ENCODE measurements at places on chromosomes 3 and 15.

DNA sequence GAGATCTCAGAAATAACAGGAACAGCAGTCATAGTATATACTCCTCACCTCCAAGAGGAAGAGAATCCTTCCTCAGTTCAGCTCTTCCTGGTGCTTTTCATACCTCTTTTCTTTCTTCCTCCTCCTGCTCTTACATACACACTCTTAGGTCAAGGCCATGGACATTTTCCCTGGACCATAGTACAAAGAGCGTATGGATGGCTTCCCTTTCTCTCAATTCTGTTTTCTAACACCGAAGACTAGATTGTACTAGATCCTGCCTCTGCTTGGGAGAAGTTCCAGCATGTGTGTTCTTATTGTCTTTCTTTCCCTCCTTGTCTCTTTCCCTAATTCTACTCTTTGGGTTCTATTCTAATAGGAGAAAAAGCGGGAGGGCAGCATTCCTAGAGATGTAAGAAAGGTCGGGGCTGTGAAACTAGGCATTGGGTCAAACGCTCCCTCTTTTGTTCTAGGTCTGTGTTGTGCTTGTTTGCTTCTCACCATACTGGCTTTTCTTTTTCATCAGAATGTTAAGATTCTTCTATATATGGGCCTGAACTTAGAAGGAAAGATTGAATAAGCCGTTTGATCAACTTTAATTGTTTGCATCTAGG, 77.4 kb downstream of the VPS8 start:
- no peak overlapping the region for H3K4me3 ChIP-seq
- DNase-seq = no peak
- H3K36me3 ChIP-seq = no peaks in the 10 kb centered on the region
- H3K27me3 ChIP-seq = no peaks in the 10 kb centered on the region
- no peak overlapping the region for H3K27ac ChIP-seq

DNA sequence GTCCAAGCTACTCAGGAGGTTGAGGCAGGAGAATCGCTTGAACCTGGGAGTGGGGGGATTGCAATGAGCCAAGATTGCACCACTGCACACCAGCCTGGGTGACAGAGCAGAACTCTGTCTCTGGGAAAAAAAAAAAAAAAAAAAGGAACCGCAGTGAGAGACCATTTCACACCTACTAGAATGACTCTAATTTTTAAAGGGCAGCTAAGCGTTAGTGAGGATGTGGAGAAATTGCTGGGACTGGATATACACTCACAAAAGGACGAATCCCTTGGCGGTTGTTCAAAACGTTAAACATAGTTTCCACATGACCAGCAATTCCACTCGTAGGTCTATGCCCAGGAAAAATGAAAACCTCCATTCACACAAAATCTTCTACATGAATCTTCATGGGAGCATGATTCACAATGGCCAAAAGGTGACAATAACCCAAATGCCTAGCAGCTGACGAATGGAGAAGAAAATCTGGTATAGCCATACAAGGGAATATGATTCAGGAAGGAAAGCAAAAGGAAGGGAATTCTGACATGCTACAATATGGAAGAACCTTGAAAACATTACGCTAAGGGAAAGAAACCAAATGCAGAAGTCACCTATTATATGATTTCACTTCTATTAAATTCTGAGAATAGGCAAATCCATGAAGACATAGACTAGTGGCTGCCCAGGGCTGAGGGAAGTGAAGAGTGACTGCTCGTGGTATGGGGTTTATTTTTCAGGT, 127.0 kb downstream of the CHSY1 start:
- DNase-seq = no peak
- H3K27me3 ChIP-seq = no peaks in the 10 kb centered on the region
- peaks cover 24% of the 10 kb centered on the region for H3K4me1 ChIP-seq
- no peak overlapping the region for H3K4me3 ChIP-seq
- H3K36me3 ChIP-seq = no peaks in the 10 kb centered on the region
- no peak overlapping the region for H3K27ac ChIP-seq

GRCh38 chr3:112247350-112247749, 46.7 kb downstream of the SLC9C1 start:
- H3K4me1 ChIP-seq = no peaks in the 10 kb centered on the region
- H3K27me3 ChIP-seq = no peaks in the 10 kb centered on the region
- H3K36me3 ChIP-seq = no peaks in the 10 kb centered on the region

- no peak overlapping the region for H3K4me3 ChIP-seq
- no peaks in the 10 kb centered on the region for H3K27me3 ChIP-seq
- peaks cover 14% of the 10 kb centered on the region for H3K4me1 ChIP-seq
- no peak for DNase-seq
Measured at GRCh38 chr15:64855205-64855975, 13.7 kb downstream of the PLEKHO2 start.

GRCh38 chr3:185933374-185934173, 4.2 kb downstream of the TRA2B start:
- no peak for DNase-seq
- no peaks in the 10 kb centered on the region for H3K4me1 ChIP-seq
- H3K4me3 ChIP-seq = peak overlapping the region; percentile 100
- H3K27ac ChIP-seq = no peak overlapping the region
- H3K27me3 ChIP-seq = no peaks in the 10 kb centered on the region

GRCh38 chr3:98600412-98601095, 7.1 kb upstream of the CPOX start:
- H3K4me3 ChIP-seq = no peak overlapping the region
- no peaks in the 10 kb centered on the region for H3K27me3 ChIP-seq
- no peaks in the 10 kb centered on the region for H3K4me1 ChIP-seq
- no peak for DNase-seq

GRCh38 chr15:73723191-73723590, 30.0 kb downstream of the INSYN1 start:
- no peaks in the 10 kb centered on the region for H3K4me1 ChIP-seq
- no peaks in the 10 kb centered on the region for H3K36me3 ChIP-seq
- no peak for DNase-seq
- H3K4me3 ChIP-seq = no peak overlapping the region
- no peaks in the 10 kb centered on the region for H3K27me3 ChIP-seq

GRCh38 chr3:37453393-37454389, 279.3 kb upstream of the LRRFIP2 start:
- DNase-seq = peak; percentile 25
- H3K27ac ChIP-seq = peak overlapping the region; percentile 67
- peak overlapping the region; percentile 67 for H3K4me3 ChIP-seq
- H3K27me3 ChIP-seq = no peaks in the 10 kb centered on the region

DNA sequence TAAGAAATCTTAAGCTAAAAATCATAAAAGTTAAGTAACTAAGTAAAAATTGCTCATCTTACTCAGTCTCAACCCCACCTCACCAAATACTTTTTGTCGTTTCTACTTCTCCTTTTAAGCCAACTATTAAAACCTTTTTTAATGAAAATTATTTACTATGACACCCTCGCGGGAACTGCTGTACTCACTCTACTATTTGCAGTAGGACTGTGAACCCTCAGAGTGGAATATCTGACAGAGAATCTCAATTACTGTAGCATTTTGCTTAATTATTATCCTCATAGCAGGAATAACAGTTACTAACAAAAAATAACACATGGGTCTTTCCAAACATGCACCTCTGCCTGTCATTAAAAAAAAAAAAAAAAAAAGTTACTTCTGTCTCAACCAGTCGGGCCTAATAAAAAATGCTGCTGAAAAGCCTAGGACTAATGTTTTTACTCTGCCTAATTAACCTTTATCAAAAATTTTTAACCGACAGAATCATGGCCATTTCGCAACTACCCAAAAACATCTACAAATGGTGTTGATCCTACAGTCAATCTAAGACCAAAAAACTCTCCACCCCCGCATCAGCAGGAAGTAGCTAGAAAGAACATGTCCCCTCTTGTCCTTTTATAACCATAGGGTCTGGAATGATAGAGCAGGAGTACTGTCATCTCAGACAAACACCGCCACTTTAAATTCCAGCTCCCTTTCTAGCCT, 10.2 kb downstream of the ALDH1L1 start:
- no peak overlapping the region for H3K4me3 ChIP-seq
- no peak for DNase-seq
- H3K27ac ChIP-seq = no peak overlapping the region
- H3K27me3 ChIP-seq = no peaks in the 10 kb centered on the region
- no peaks in the 10 kb centered on the region for H3K36me3 ChIP-seq

DNA sequence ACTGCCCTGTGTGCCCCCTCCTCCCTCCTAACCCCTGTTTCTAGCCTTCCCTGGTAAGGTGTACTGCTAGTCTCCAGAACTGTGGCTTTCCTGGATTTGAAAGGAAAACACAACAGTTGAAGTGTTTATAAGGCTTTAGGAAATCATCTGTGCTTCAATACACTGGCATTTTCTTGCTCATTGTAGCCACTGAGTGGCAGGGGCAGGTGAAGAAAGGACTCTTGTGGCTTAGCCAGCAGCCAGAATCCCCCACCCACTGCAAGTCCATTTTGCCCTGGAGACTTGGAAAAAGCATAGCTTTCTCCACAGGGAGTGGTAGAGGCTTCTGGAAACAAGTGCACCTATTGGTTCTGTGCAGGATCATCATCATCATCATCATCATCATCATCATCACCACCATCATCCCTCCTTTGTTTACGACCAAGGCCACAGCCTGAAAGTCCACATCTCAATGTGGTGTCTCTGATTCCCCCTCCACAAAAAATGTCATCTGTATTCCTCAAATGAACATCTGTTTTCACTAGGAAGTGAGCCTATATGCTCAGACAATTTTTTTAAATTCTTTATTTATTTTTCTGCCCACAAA, 33.4 kb downstream of the AQP9 start:
- H3K4me1 ChIP-seq = no peaks in the 10 kb centered on the region
- H3K27me3 ChIP-seq = no peaks in the 10 kb centered on the region
- no peak overlapping the region for H3K4me3 ChIP-seq
- no peak for DNase-seq

DNA sequence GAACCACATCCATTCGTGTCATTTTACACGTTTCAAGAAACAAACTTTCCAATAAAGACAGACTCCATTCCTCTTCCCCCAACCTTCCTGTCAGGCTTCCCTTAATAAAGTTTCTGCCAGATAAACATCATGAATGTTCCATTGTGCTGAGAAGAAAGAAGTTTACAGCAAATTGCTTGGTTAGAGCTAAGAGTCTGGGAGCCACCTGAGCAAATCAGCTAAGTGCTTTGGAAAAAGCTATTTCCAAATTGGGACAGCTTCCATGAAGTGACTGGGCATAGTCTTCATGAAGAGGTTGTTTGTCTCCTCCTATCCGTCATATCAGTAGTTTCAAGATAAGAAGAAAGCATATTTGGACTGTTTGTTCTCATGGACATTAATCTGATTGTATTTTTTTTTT, 77.0 kb downstream of the MAGI1 start:
- H3K27ac ChIP-seq = peak overlapping the region; percentile 64
- H3K4me3 ChIP-seq = no peak overlapping the region
- no peaks in the 10 kb centered on the region for H3K4me1 ChIP-seq
- H3K27me3 ChIP-seq = no peaks in the 10 kb centered on the region
- DNase-seq = no peak

DNA sequence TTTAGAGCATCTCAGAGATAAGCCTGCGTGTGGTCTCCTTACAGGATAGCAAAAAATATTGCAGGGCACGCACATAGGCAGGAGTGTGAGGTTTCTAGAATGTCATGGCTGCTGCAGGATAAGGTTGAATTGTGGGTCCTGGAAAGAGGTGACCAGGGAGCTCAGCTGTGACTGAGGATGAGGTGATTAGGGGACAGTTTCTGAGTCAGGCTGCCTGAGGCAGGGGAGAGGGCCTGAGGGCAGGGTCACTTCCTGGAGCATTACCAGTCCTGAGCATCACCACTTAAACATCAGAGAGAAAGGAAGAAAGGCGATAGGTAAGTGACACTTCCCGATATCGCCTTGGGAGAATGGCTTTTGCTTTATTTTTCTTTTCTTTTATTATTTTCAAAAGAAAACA, 813.8 kb downstream of the TUSC7 start:
- no peak for DNase-seq
- H3K36me3 ChIP-seq = no peaks in the 10 kb centered on the region
- H3K4me1 ChIP-seq = no peaks in the 10 kb centered on the region
- no peak overlapping the region for H3K27ac ChIP-seq
- no peak overlapping the region for H3K4me3 ChIP-seq

GRCh38 chr3:49996016-49996415, 56.1 kb downstream of the RBM6 start:
- no peaks in the 10 kb centered on the region for H3K27me3 ChIP-seq
- no peak overlapping the region for H3K27ac ChIP-seq
- H3K4me1 ChIP-seq = no peaks in the 10 kb centered on the region
- no peaks in the 10 kb centered on the region for H3K36me3 ChIP-seq
- no peak overlapping the region for H3K4me3 ChIP-seq

- peak overlapping the region; percentile 69 for H3K27ac ChIP-seq
- no peaks in the 10 kb centered on the region for H3K4me1 ChIP-seq
- no peaks in the 10 kb centered on the region for H3K36me3 ChIP-seq
- H3K4me3 ChIP-seq = no peak overlapping the region
- H3K27me3 ChIP-seq = no peaks in the 10 kb centered on the region
- peak; percentile 39 for DNase-seq
Measured at GRCh38 chr15:38589502-38589901, 24.9 kb upstream of the RASGRP1 start.

DNA sequence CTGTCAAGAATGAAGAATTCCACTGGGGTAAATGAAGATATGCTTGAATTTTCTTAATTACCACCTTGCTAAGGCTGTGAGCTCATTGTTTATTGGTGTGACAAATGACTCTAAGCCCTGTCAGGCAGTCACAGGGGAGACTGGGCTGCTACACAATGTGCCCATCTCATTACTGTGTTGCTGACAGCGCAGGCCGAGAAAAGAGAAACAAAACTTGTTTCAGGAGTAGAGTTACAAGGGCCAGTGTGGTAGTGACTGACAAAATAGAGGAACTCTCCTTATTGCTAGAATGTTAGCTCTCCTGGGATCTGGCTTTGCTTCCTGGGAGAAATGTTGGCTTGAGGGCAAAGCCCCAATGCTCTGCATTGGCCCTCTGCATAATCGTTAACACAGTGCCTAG, 130.4 kb upstream of the CRBN start:
- no peaks in the 10 kb centered on the region for H3K36me3 ChIP-seq
- no peak for DNase-seq
- no peak overlapping the region for H3K4me3 ChIP-seq
- no peak overlapping the region for H3K27ac ChIP-seq
- H3K4me1 ChIP-seq = no peaks in the 10 kb centered on the region
- H3K27me3 ChIP-seq = no peaks in the 10 kb centered on the region

DNA sequence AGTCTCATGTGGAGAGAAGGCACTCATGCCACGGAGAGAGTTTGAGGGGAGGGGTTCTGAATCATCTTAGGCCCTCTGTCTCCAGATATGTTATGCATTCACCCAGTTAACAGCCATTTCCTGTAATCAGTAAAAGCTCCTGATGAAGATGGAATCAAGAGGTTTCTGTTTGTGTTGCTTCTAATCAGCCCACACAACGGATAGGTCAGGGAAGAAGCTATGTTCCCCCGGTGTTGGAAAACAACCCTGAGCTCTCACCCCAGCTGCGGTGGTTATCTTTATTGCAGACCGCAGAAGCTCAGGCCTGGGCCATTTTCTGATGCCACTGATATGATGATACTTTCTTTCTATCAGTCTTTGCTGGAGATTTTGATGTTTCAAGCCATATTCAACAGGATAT, 338.5 kb upstream of the ONECUT1 start:
- H3K4me1 ChIP-seq = no peaks in the 10 kb centered on the region
- H3K36me3 ChIP-seq = no peaks in the 10 kb centered on the region

- H3K27me3 ChIP-seq = no peaks in the 10 kb centered on the region
- no peaks in the 10 kb centered on the region for H3K36me3 ChIP-seq
- no peaks in the 10 kb centered on the region for H3K4me1 ChIP-seq
- no peak for DNase-seq
Measured at GRCh38 chr3:177683586-177683985, 486.3 kb upstream of the TBL1XR1 start.

Measured in breast epithelium (tissue), 4 donors.